AG08395 (cell line): ENCODE measurements at places on chromosomes 11 and 22.

GRCh38 chr22:41401781-41402648 lies 20.3 kb downstream of the TEF start:
- peak; percentile 76 for DNase-seq

- peak; percentile 58 for DNase-seq
These were observed 42.6 kb downstream of the ZNF215 start for GRCh38 chr11:6968816-6969215.

DNA sequence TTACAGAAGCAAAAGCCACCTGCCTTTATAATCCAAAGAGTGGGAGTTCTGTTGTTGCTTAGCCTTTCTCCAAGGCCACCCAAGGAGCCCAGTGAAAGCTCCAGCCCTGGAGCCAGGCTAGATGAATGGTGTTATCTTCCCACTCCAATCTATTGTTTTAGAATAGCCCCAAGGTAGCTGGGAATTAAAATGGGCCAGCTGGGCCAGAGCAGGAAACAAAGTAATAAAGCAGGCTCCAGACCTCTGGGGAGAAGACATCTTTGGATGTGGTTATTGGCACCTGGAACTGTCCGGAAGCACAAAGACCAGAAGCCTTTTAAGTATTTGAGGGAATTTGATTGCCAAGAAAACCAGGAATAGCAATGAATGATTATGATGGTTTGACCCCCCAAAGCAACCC lies 8.8 kb downstream of the C11orf96 start:
- no peak for DNase-seq

GRCh38 chr22:17828502-17829080 lies 54.3 kb upstream of the BID start:
- DNase-seq: no peak

DNA sequence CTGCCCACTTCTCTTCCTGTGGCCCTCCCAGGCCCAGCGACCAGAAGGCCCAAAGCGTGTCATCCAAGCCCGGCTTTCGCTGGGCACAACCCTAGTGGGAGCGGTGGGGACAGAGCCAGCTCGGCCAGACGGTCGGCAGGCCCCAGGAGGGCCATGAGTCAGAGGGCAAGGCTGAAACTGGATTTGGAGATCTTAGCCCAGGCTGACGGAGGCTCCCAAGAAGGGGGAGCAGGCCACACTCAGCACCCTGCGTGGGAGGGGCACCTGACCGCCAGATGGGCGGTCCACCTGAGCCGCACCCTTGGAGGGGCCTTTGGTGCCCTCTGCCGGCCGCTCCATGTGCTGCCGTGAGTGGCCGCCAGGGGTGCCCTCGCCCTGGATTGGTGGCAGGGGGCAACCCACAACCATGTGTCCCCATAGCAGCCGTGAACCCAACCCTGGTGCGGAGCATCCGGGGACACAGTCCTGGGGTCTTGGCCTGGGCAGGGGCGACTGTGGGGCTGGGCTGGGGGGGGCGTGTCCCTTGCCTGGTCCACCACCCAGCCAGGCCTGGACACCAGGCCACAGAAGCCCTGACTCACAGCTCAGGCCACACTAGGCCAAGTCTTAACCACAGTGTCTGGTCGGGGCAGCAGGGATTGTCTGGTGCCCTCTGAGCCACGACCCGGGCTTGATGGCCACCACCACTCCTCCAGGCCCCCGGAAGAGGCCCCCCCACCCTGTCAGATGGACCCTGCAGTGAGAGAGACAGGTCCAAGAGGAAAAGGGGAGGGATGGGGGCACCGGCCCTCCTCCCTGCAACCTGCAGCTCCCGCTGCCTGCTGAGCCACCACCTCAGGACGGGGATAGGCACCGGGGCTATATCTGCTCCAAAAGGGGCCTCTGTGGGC lies 19.2 kb upstream of the TALDO1 start:
- DNase-seq: peak; percentile 97

- DNase-seq: no peak
These were observed 13.2 kb downstream of the C11orf87 start for GRCh38 chr11:109435121-109435742.

DNA sequence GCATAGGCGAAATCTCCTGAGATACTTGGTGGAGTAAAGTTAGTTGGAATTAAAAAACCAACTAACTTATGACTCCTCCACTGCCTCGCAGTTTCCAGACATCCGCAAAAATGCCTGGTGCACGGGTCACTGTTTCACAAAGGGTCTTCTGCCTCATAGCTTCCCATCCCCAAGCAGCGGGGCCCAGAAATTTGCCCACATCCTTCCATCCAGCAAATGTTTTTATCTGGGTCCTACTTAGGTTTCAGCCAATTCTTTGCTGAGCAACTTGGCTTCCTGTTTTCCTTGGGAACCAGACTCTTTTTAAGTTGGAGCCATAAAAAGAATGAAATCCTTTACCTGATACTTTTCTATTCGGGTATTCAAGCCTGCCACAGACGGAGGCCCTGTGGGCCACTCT lies 36.2 kb downstream of the FZD4 start:
- no peak for DNase-seq

GRCh38 chr11:11856638-11857037 lies 14.9 kb downstream of the USP47 start:
- DNase-seq: peak; percentile 11

DNA sequence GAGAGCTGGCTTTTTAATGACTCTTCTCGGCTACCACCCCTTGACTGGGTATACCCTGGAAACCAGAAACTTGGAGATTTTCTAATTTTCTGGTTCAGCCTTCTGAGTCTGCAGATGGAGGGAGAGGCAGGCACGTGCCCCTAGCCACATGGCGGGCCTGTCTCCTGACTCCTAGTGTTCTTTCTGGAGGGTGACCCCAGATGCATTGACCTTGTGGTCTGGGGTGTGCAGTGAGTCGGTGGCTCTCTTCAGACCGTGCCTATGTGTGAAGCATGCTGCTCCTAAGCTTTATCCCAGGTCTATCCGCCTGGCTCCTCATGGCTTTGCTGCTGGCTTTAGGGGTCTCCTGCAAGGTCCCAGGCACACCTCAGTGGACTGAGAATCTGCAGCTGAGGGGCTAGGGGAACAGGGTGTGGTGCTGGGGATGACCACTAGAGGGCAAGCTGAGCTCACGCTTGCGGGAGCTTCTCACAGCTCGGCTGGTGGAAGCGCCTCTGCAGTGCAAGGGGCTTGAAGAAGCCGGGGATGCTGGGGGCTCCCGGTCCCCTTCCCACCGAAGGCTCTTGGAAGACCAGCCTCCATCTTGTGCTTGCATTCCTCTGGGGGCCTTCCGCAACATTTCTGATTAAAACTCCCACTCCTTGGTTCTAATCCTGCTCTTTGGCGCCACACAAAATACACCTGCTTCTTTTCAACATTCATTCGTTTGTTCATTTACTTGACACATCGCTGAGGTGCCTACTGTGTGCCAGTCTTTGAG lies 51.8 kb downstream of the OTOG start:
- peak; percentile 76 for DNase-seq

- peak; percentile 42 for DNase-seq
These were observed 757 bp downstream of the RNASEH2C start for GRCh38 chr11:65719871-65720210.

- DNase-seq: no peak
These were observed 4.3 kb downstream of the MED15 start for GRCh38 chr22:20511578-20512229.

- DNase-seq: peak; percentile 79
These were observed 205.6 kb downstream of the ADAMTS15 start for GRCh38 chr11:130653838-130654636.

DNA sequence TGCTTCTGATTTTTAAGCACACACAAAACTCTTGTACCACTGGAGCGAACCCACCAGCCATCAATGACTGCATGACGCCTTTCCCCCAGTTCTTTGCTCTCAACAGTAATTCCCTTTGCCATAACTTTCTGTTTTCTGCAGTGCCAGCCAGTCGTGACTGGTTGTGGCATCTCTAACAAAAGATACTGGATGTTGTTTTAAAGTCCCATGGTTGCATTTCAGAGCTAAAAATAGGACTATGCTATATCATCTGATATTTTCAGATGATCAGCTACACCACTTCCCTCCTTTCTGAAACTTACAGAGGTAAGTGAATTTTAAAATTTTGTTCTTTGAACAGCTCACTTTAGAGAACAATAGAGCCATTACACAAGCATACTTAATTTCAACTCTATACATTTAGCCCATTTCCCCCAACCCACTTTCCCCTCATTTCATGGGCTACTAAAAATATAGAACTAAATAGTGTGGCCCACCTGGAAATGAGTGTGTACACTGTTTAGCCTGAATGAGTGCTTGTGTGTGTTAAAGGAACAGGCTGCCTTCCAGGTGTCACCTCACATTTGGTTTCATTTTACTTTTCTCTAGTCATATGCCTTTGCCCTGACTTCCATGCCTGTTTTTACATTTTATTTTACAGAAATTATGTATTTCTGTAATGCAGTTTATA lies 136.9 kb upstream of the ZC3H12C start:
- no peak for DNase-seq

GRCh38 chr11:1165256-1166041 lies 7.7 kb downstream of the MUC5AC start:
- no peak for DNase-seq

DNA sequence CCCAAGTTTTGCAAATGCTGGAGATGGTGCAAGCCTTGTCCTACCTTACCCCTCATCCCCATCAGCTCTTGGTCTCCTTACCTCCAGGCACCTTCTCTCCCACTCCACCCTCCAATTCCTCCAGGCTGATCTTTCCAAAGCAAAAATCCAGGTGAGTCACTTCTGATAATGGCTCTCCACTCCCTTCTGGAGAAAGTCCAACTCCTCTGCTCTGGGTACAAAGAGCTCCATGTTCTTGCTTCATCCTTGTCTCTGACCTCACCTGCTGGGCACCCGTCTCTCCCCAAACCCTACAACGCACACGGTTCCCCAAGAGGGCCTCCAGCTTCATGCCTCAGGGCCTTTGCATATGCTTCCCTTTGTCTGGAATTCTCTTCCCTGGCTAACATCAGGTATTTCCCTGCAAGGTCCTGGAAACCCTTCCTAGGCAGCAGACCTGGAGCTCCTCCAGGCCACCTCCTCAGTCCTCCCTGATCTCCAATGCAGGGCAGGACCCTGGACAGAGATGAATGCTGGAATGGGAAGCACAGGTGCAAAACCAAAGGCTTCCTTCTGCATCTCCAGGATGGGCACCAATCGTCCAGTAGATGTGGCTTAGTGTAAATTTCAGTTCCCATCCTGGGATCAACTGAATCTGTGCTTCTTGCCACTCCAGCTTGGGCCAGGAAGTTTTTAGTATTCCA lies 22.7 kb downstream of the IFT27 start:
- DNase-seq: no peak

DNA sequence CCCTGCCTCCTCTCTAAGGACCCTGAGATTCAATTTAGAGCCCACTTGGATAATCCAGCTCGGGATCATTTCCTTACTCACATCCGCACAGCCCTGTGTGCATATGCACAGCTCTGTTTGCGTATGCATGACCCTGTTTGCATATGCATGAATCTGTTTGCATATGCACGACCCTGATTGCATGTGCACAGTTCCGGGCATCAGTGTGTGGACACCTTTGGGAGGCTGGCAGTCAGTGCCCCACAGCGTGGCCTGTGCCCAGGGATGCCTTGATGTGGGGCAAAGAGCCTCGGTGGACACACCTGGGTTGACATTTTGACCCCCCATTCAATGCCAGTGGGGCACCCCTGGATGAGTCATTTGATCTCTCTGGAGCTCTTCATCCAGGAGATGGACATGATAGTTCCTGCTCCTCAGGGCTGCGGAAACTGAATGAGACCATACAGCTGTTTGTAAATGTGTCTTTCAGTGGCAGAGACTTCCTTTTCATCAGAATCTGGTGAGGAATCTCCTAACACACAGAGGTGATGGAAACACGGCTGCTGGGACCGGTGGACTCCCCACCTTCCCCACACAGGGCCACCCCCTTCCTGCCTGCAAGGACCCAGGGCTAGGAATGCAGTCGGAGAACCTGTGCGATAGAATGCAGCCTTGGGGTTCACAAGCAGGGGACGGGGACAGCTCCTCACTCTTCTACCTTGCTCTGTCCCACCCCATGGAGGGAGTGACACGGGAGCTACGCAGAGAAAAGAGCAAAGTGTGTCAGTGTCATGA lies 41.2 kb downstream of the MYEOV start:
- DNase-seq: no peak

GRCh38 chr11:119671051-119671450 lies 57.9 kb downstream of the NECTIN1 start:
- DNase-seq: peak; percentile 72

DNA sequence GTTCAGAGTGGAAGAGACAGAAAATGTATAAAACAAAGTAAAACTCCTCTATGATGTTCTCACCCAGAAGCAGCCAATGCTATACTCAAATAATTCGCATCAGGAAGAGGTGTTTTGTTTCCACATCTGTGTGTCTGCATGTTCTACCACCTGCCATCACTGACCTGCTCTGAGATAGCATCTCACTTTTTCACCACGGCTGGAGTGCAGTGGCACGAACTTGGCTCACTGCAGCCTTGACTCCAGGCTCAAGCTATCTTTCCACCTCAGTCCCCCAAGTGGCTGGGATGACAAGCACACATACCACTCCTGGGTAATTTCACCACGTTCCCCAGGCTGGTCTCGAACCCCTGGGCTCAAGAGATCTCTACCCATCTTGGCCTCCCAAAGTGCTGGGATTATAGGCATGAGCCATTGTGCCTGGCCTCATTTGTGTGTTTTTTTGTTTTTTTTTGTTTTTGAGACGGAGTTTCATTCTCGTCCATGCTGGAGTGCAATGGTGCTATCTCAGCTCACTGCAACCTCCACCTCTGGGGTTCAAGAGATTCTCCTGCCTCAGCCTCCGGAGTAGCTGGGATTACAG lies 14.4 kb downstream of the TALDO1 start:
- no peak for DNase-seq

DNA sequence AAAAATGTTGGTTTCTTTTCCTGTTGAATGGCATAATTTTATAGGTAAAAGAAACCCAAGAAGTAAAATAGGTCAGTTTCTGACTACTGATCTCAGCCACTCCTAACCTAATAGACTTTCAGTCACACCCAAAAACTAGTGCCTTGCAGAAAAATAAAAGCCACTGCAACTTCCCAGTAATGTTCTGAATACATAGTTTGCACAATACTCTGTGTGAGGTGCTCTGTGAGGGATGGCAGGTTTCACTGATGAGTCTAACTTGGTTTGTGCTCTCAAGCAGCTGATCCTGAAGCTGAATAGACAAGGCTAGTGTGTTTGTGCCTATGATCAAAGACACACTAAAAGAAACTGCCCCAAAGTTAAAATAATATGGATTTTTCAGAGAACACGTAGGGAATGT lies 758.3 kb downstream of the NELL1 start:
- DNase-seq: no peak
